Right atrium auricular region (tissue), 2 donors: ENCODE measurements at places on chromosomes 11 and 22.

- no peak for DNase-seq
Observed at GRCh38 chr11:66462911-66463310, 3.8 kb upstream of the PELI3 start.

GRCh38 chr11:74269161-74269811, 42.2 kb downstream of the P4HA3 start:
- DNase-seq: no peak

GRCh38 chr11:95512682-95513081, 276.9 kb downstream of the FAM76B start:
- DNase-seq: peak; percentile 74

DNA sequence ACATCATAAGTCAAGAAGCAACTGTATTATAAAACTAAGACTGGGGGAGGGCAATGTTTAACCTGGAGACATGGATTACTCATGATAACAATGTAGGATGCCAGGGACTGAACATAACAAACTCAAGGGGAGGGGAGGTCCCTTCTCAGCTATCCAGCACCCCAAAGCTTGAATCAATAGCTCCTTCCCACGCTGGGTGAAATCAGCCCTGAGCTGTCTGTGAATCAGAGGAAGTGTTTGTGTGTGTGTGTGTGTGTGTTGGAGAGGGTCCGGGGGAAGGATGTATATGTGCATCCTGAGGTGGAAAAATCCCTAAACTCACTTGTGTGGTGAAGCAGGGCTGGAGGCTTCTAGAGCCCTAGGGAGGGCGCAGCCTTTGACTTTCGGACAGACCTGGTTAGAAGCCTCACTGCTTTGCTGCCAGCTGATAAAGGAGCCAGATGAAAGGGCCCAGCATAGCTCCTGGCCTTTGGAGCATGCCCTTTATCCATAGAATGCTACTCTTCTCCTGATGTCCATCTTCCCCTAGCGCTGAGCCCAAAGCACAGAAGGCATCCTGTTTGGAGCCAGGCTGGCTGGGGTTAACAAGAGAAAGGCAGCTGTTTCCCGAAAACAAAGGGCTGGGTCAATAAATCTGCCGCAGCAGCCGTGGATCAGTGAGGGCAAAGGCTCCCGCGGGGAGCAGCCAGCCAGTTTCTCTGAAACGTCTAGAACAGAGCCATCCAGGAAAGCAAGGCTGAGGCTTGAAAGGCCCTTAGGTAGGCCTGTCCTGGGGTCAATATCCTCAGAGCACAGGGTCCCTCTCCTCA, 35.8 kb downstream of the TNKS1BP1 start:
- DNase-seq: no peak

DNA sequence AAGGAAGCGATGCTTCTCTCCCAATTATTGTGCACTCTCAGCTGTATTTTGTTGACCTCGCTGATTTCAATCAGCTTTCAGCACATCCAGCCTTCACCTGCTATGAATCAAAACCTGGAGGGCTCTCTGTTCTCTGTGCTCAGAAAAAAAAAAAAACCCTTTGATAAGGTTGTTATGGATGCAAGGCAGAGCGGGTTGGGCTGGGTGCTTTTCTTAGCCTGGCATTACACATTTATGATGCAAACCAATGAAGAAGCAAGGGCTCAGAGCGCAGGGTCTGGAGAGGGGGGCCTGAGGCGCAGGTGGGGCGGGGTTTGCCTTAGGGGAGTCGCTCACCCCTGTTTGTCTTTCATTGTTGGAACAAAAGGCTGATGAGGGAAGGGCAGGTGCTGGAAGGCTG, 86.0 kb upstream of the CADM1 start:
- DNase-seq: no peak

DNA sequence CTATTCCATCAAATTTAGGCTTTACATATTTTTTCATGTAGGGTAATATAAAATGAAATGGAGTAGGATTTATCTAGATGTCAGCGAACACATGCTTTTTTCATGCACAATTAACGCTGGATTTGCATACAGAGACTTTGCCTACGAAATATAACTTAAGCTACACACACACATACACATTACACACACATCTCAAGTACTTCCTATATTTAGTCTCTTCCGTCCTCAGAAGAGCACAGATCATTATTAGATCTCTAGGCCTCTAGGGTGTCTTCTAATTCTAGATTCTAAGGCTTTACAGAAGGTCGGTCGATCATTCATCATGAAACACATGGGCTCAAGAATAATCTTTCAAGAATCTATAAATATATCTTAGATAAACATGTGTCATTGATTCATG, 3.8 kb upstream of the MS4A13 start:
- DNase-seq: no peak

DNA sequence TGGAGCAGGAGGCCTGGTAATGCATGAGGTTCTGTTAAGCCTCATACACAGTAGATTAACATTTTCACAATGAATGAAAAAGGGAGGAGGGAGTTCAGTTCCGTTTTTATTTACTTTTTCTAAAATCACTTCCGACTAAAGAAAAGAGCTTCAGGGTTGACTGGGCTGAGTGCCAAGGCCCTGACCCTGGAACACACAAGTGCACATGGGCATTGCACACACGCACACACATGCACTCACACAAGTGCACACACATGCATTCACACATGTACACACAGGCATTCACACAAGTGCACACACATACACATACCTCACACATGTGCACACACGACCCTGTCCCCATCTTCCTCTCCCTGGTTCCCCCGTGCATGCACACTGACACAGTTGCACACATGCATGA, 303.3 kb downstream of the BRD1 start:
- no peak for DNase-seq

GRCh38 chr22:22201185-22201929, 43.2 kb upstream of the VPREB1 start:
- DNase-seq: no peak

DNA sequence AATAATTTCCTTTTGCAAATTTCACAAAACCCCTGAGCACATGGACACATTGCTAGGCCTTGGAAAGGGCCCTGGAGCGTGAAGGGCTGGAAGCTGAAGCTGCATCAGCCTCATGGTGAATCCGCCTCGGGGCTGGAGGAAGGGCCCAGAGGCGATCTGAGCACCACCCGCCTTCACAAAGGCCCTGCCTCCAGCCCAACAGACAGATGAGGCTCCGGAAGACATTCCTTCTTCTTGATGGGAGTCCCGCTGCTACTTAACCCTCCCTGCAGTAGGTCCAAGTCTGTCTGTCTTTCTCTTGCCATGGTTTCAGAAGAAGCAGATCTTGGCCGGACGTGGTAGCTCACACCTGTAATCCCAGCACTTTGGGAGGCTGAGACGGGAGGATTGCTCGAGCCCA, 16.5 kb downstream of the ARRB1 start:
- DNase-seq: no peak

DNA sequence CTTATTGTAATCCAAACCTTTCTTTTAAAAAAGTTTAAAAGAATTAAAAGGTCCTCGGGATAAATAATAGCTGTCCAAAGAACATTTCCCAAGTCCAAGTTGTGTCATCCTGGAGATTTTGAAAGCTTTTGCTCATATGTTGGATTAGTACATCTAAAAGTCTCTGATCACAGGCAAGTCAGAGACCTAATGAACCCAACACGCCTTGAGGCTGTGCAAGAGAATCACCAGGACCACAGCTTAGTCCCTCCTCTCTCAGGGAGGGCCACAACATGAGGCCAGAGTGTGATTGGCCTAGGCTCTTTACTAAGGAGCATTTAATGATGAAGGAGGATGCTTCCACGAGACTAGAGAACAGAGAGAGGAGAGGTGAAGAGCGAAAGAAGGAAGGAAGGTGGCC, 98.7 kb upstream of the OR5AK2 start:
- DNase-seq: no peak

DNA sequence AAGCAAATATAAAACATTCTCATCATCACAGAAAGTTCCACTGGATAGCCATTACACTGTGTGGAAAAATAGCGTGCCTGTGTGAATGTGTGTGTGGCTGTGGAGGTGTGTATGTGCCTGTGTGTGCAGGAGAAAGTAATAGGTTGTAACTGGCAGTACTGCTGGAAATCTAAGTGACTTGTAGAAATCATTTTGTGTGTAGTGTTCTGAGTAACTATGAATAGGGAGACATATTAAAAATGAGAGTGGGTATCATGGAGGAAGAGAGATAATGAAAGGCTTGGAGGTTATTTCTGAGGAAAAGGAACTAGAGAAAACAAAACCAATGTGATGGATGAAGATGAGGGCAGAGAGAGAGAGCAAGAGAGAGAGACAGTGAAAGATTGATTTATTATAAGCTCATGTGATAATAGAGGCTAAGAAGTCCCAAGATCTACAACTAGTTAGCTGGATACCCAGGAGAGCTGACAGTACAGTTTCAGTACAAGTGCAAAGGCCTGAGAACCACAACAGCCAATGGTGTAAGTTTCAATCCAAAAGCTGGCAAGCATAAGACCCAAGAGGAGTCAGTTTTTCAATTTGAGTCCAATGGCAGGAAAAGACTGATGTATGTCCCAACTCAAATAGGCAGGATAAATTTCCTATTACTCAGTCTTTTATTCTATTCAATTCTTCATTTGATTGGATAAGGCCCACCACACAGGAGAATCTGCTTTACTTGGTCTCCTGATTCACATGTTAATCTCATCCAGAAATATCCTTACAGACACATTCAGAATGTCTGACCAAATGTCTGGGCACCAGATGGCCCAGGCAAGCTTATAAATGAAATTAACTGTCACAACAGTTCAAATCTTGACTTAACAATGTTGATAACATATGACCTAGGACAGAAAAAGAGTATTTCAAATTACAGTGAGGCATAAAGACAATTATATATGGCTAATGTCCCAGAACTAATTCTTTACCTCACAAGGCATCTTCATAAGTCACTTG, 14.9 kb downstream of the KBTBD3 start:
- no peak for DNase-seq

- DNase-seq: no peak
Observed at GRCh38 chr11:62393061-62393611, 25.7 kb upstream of the SCGB1A1 start.

- DNase-seq: no peak
Observed at GRCh38 chr11:16287630-16288280, 68.6 kb downstream of the SOX6 start.

DNA sequence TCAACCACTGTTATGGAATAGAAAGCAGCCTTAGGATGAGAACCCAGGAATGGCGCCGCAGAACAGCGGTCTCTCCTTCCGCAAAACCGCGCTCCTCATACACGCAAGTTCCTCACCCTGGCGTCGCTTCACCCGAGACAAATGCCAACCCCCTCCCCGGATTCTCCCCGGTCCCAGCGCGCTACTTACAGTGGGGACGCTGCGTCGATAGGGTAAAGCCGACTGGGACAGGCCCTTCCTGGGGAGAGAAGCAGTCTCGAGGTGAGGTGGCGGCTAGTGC, 287 bp downstream of the RPS13 start:
- DNase-seq: no peak

- DNase-seq: no peak
Observed at GRCh38 chr11:25655636-25656035, 676.3 kb upstream of the ANO3 start.

GRCh38 chr11:84022201-84022600, 736.0 kb upstream of the CCDC90B start:
- DNase-seq: no peak

DNA sequence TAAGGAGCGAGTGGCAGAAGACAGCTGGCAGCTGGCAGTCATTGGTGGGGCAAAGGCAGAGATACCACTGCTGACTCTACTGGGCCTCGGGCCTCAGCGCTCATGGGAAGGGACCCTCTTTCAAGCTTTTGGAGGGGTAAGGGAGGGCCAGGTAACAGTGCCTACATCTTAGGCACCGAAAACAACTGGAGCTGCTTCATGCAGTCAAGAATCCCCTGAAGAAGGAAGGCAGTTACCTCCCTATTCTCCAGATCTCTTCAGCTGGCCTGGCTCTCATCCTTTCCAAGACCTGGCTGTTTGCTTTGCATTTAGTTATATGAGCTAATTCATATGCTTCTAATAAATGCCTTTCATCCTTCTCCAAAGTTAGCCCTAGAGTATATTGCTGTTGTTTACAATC, 15.8 kb upstream of the ZNF74 start:
- DNase-seq: no peak

DNA sequence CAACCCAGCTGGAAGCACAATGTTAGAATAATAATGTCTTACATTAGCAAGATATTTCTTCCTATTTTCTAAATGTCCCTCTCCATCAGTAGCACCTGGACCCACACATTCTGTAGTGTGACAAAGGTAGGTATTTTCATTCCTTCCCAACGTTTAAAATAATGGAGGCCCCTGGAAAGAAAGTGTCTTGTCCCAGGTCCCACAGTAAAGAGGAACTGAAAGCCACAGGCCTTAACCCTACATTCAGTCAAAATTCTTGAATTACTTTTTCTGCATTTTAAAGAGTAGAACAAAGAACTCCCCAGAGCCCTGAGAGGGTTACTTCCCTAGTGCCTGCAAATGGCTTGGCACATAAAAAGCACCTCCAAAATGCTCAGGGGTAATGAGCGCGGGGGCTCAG, 26.3 kb downstream of the OPCML start:
- no peak for DNase-seq

DNA sequence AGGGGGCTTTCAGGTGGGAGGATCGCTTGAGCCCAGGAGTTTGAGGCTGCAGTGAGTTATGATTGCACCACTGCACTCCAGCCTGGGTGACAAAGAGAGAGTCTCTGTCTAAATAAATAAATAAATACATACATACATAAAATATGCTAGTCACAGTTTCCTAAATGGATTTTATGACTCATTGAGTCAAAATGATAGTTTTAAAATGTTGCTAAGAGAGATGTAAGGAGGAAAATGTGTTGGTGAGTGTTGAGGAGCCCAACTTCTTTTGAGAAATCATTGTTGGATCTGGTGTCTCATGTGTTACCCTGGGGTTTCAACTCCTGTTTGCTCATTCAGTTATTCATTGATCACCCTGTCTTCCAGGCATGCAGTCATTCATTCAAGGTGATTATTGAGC, 21.0 kb downstream of the PARVB start:
- DNase-seq: no peak

DNA sequence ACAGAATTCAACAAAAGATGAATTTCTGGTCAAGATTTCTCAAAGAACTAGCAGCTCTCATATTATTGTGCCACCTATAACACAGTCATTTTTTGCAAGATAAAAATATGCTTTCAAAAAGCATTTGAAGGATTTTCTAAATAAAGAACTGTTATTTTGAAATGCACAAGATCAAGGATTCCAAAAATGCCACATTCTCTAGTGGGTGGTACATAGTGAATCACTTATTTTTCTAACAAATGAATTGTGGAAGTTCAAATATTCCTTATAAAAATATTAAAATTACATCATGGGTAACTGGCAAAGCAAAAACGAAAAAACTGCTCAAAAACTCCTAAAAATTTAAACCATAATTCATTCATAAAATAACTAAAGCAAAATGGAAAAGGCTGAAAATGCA, 2.1 kb downstream of the RNF141 start:
- DNase-seq: no peak

- DNase-seq: no peak
Observed at GRCh38 chr11:123765601-123766000, 11.3 kb upstream of the OR6X1 start.

GRCh38 chr22:49481659-49482399, 345.8 kb downstream of the BRD1 start:
- DNase-seq: no peak
